Urinary bladder (tissue), 4 donors: ENCODE measurements at places on chromosomes 3 and 15. TPM values are rescaled to one million over a fixed set of nuclear protein-coding genes. Genes with fewer than 3 reads are reported as not detected.

GRCh38 chr15:59976480-59977271, 27.4 kb upstream of the FOXB1 start:
- DNase-seq, result no peak

GRCh38 chr3:54321520-54321919, 199.2 kb downstream of the CACNA2D3 start:
- DNase-seq, result no peak

- no peak for DNase-seq
These were observed 33.6 kb upstream of the SYNPR start for GRCh38 chr3:63244486-63244885.

Gene TUSC7
- total RNA-seq, result not detected

- DNase-seq, result no peak
These were observed 35.0 kb downstream of the ST6GAL1 start for GRCh38 chr3:186965141-186965879.

Gene GOLGA6A
- not detected for total RNA-seq

DNA sequence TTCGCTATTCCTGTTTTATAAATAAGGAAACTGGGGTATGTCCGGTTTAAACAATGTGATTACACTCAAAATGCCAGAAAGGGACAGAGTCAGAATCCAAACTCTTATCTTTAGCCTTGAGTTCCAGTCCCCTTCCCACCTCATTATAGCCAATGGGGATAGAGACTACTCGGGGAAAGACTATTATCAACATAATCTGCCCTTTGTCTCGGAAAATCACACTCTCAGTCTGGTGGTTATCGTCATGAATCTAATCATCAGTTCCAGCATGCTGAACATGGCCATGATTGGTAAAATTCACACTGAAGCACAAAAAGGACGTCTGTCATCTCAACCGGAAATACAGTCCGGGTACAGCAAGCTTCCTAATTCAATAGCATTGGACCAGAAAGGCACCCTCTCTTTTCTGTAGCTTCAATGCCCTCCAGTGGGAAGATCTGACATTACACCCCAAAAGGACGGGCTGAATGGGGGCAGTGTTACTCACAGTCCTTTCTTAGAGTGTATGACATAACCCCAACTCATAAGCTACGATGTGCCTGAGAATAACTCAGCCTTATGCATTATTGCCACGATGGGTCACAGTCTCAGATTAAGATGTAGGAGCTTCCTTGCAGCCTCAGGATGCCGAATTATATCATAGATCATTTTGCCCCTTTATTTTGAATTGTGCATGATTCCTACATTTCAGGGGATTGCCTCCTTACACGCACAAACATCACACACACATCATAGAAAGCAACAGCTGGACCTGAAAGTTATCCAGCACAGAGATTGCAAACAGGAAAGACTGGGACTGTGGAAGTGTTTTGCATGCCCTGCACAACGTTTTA, 390.4 kb upstream of the LMCD1 start:
- peak; percentile 53 for DNase-seq

Gene ONECUT1
- 0.63 TPM for total RNA-seq

- no peak for DNase-seq
These were observed 116.8 kb downstream of the CHST2 start for GRCh38 chr3:143236226-143236964.

Gene SMAD6
- total RNA-seq, result 31.1 TPM

GRCh38 chr15:33138000-33138399, 56.5 kb downstream of the FMN1 start:
- DNase-seq, result no peak

Gene CATSPER2
- total RNA-seq, result 4.7 TPM

Gene LIPH
- total RNA-seq, result 10.1 TPM

DNA sequence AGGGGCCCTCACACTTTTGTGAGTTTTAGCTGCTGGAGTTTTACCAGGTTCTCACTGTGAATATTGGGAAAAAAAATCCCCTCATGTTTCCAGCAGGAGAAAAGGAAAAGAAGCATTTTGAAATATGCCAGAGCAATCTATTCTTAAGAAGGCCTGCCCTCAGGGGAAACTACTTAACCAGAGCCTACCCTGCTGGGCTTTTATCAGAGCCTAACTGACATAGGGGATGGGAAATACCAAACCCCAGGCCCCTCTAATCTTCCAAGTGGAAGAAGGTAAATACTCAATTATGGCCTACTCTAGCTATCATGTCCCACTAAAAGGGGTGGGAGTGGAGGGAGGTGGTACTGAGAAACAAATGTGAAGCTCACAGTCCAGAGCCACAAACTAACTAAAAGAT, 68.7 kb upstream of the NMNAT3 start:
- no peak for DNase-seq

Gene LRTM1
- total RNA-seq, result 13.4 TPM

DNA sequence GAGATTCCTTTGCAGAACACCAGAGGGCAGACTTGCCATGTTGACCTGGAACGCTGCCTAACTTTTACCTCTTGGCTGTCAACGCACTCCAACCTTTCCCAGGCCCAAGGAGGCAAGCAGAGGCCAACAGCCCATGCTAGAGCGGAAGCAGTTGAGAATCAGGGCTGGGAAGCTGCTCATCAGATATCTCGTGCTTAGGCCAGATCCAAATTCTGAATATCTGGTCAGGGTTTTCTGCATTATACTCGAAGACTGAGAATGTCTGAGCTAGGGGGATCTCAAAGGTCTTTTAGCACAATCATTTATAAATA, 2.5 kb downstream of the XIRP1 start:
- DNase-seq, result no peak

DNA sequence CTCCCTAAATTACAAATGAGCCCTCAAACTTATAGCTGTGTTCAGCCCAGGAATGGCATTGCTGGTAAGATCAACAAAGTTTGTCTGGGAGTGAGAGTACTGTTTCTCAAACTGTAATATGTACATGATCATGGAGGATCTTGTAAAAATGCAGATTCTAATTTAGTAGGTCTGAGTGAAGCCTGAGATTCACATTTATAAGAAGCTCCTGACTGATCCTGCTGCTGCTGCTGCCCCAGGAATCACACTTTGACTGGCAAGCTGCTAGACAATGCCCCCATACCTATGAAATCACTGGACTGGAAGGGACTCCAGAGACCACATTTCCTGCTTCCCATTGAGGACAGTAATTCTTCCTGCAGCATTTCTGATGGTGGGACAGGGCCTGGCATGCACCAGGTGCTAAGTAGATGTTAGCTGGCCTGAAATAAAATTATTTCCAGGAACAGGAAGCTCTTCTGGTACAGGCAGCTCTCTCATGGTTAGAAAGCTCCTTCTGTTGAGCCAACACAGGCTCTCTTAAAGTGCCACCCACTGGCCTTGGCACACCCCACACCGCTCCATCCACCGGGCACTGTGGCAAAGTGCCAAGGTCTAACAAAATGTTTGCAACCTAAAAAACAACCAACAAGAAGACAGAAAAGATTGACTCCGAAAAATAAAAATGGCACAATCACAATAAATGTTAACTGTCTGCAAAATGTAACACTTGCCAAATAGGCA, 36.7 kb upstream of the ZNF710 start:
- no peak for DNase-seq

Gene DNAH12
- total RNA-seq, result 0.37 TPM

Gene MEIS2
- 163 TPM for total RNA-seq

DNA sequence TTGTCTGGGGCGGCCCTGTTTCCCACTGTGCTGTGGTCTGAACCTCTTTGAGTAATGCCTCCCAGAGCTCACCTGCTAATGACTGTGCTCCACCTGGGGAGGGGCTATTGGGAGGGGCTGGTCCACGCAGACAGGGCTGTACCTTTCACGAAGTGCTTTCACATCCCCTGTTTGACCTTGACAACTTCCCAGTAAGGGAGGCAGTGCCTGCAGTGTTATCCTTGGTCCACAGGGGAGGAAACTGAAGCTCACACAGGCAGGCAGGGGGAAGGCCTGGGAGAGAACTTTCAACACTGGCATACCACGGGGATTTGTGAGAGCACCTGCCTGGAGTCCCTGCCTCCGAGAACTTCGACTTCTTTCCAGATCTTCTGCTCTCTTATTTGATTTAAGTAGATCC, 91.2 kb downstream of the CACNA1D start:
- no peak for DNase-seq

Gene ATP13A5
- total RNA-seq, result not detected

DNA sequence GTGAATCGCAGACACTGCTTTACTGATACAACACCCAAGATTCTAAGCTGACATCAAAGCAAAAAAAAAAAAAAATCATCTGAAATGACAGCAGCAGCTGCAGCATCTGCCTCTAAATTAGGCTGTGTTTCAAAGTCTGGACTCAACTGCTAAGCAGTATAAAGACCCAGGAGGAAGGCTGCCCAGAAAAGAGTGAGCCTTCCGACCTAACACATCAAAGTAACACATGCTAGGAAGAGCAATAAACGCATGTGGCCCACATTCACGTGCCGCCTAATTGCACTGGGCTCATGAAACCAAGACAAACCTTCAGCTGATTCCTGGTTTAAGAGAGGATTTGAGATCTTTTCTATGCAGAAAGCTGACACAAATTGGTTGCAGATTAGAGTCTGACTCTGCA, 317.1 kb downstream of the ZIC4 start:
- no peak for DNase-seq

DNA sequence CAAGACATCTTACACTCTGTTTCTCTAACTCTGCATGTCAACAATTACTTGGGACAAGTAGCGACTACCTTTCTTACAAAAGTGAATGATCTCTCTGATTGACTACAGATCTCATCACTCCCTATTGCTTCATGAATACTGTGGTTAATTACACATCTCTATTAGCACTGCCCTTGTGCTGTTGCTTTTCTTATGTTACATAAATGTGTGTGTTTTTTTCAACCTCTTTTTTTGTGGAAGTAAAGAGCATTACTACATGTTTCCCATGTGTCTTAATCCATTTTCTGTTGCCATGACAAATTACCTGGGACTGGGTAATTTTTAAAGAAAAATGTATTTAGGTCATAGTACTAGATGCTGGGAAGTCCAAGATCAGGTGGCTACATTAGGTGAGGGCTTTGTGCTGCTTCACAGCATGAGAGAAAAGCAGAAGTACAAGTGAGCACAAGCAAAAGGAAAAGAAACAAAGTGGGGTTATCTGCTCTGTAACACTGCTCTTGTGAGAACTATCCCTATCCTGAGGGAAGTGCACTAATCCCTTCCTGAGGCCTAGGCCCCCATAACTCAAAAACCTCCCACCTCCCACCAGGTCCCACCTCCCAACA, 298.2 kb upstream of the SATB1 start:
- DNase-seq, result no peak

GRCh38 chr3:71466483-71466882, 117.0 kb downstream of the FOXP1 start:
- no peak for DNase-seq

DNA sequence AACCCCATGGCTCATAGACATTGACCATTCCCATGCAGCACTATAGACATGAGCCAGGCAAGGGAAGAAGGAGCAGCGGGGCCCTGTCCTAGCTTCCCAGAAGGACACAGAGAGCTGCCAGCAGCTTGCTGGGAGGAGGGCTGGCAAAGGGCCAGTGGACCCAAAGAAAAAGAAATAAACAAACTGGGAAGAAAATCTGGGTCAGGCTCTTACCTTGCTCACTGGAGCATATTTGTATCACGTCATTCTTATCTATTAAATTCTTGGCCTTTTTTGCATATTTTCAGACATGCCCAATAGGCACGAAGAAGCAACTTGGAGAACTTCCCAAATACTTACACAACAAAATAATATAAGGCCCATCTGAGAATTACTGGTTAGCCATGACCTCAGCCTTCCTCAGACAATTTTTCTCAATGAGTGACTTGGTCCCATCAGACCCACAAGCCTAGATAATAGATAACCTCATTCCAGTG, 28.4 kb downstream of the RASGRP1 start:
- no peak for DNase-seq

GRCh38 chr3:27596334-27596841, 112.2 kb upstream of the SLC4A7 start:
- no peak for DNase-seq

DNA sequence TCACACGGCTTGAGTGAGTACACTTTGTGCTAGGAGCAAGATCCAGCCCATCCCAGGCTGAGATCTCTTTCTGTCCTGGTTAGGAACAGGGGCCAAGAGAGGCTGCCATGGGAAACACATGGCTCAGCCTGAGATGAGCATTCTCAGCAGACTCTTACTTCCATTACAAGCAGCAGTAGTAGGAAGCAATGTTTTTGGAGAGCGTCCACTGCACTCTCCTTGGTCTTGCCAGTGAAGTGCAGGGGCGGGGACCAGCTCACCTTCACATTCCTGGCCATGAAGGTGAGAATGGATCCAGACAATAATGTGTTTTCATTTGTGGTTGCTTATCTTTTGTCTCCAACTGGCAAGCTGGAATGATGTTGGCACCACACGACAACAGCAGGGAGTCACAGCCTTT, 24.7 kb downstream of the ZNF80 start:
- no peak for DNase-seq

- DNase-seq, result no peak
These were observed 51.1 kb upstream of the PYDC2 start for GRCh38 chr3:191409791-191410359.

Gene ARPIN
- total RNA-seq, result 18.9 TPM

Gene CLRN1
- not detected for total RNA-seq

Gene TMCO5A
- total RNA-seq, result not detected

- DNase-seq, result no peak
These were observed 96.1 kb downstream of the IGF2BP2 start for GRCh38 chr3:185728630-185729336.

Gene GOLGA8M
- total RNA-seq, result 2.1 TPM

GRCh38 chr3:135412475-135412874, 553.1 kb upstream of the PPP2R3A start:
- DNase-seq, result no peak

GRCh38 chr3:87082796-87083440, 92.0 kb upstream of the VGLL3 start:
- peak; percentile 46 for DNase-seq

DNA sequence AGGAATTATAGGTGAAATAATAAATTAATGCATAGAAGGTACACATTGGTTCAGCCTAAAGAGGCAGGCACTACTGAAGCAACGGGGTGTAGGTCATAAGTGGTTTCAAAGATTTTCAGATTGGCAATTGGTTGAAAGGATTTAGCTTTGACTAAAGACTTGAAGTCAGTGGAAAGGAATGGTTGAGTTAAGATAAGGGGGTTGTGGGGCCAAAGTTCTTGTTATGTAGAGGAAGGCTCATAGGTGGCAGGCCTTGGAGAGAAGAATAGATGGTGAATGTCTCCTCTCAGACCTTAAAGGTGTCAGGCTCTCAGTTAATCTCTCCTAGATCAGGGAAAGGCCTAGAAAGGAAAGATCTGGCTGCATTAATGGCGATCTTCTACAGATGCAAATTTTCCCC, 209.8 kb downstream of the ATP10A start:
- no peak for DNase-seq
